ENCODE measurements at places on chromosomes 7 and 10. TPM values are rescaled to one million over a fixed set of nuclear protein-coding genes. Genes with fewer than 3 reads are reported as not detected.

DNA sequence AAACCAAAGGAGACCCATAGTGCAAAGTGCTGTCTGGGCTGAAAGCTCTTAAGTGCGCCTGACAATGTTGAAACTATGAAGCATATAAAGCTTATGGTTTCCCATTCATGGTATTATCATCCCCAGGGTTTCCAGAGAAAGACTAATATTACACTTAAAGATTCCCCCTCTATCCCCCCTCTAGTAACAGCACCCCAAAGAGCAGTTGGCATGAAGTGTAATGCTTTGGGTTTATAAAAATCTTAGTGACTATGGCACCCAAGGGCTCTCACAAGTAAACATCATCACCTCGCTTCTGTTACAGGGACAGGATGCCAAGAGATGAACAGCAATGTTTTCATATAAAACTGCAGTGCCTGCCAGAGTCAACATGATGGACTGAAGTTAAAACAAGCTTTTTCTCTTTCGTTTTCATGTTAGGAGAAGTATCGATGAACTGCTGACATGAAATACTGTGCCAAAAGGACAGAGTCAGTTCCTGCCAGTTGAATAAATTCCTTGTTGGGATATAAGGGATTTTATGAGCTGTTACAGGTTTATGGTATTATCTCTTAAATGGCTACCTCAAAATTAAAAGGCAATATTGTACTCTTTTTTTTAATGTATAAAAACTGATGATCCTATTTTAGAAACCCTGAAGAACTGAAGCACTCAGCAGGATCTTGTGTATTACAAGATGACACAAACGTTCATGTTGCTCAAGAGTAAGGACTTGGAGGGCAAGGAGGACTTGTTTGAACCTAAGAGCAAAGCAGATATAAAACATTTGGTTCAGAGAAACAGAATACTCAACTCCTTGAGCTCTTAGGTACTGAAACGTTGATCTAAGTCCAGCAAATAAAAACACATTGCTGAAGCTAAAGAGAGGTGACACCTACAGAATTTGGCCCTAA is 203.7 kb upstream of the IMMP2L start:
- H3K27me3 ChIP-seq = no peaks in the 10 kb centered on the region
- H3K4me1 ChIP-seq = no peaks in the 10 kb centered on the region
- H3K27ac ChIP-seq = no peak overlapping the region
- no peaks in the 10 kb centered on the region for H3K36me3 ChIP-seq

- no peak overlapping the region for H3K4me3 ChIP-seq
- H3K27me3 ChIP-seq = no peaks in the 10 kb centered on the region
- no peak for DNase-seq
- no peaks in the 10 kb centered on the region for H3K36me3 ChIP-seq
- H3K27ac ChIP-seq = no peak overlapping the region
Measured at GRCh38 chr10:123318516-123318915, 164.3 kb downstream of the BUB3 start.

- H3K27ac ChIP-seq = no peak overlapping the region
- H3K4me3 ChIP-seq = no peak overlapping the region
- H3K36me3 ChIP-seq = no peaks in the 10 kb centered on the region
- no peaks in the 10 kb centered on the region for H3K27me3 ChIP-seq
Measured at GRCh38 chr7:24816868-24817267, 59.6 kb upstream of the GSDME start.

DNA sequence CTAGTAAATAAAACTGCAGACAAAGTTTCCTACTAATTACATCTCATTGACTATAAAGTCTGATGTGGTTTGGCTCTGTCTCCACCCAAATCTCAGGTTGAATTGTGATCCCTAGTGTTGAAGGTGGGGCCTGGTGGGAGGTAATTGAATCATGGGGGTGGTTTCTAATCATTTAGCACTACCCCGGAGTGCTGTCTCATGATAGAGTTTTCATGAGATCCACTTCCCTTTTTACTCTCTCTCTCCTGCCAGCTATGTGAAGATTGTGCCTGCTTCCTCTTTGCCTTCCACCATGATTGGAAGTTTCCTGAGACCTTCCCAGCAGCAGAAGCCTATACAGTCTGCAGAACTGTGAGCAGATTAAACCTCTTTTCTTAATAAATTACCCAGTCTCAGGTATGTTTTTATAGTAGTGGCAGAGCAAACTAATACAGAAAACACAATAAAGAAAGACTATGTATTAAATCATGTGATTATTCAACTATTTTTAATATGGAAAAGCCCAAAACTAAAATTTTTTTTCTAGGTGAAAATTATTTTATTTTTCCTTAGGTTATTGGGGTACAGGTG is 232.1 kb downstream of the FZD1 start:
- no peak for DNase-seq
- no peaks in the 10 kb centered on the region for H3K4me1 ChIP-seq
- H3K27ac ChIP-seq = no peak overlapping the region
- no peak overlapping the region for H3K4me3 ChIP-seq
- H3K27me3 ChIP-seq = no peaks in the 10 kb centered on the region

GRCh38 chr7:151425670-151426440 is 14.1 kb downstream of the CRYGN start:
- peaks cover 25% of the 10 kb centered on the region for H3K4me1 ChIP-seq
- DNase-seq = no peak
- H3K27me3 ChIP-seq = no peaks in the 10 kb centered on the region
- H3K4me3 ChIP-seq = no peak overlapping the region
- peaks cover 3% of the 10 kb centered on the region for H3K36me3 ChIP-seq

GRCh38 chr7:138001529-138002095 is at the start of gene CREB3L2:
Gene CREB3L2 (minus strand): TSS chr7:138002086. CDS start chr7:138001705, 381 bp downstream.
- H3K4me1 ChIP-seq = peaks cover 40% of the 10 kb centered on the region
- peak; percentile 48 for DNase-seq
- H3K4me3 ChIP-seq = peak within 1 kb of the TSS; percentile 91
- H3K27ac ChIP-seq = peak within 1 kb of the TSS; percentile 90

DNA sequence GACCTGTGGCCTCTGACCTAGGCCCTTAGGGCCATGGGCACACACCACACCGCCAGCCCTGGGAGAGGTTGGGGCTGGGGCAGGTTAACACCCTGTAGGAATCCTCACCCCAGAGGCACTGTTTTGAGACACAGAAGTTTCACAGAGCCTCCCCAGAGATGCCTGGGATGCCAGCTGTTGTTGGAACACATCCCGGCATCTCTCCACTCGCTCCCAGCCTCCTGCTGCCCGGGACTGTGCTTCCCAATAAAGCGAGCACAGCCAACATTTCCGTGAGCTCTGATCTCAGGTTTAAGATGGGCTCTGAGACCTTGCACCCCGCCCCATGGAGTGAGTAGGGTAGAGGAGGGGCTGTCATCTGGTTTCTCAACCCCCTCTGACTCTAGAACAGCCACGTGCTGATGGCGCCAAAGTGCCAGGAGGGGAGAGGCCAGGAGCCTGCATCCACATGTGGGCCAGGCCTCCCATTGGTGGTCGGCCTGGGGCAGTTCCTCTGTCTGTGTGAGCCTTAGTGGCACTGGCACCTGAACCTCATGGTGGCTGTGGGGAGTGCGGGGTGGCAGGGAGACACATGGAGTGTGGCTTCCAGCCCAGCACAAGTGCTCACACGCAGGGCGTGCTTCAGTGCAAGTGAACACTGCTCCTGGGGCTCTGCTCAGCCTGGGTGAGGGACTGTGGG is 54.7 kb downstream of the RASGEF1A start:
- H3K27me3 ChIP-seq = no peaks in the 10 kb centered on the region
- no peaks in the 10 kb centered on the region for H3K36me3 ChIP-seq

GRCh38 chr10:96670786-96671185 is 49.5 kb downstream of the PIK3AP1 start:
- peak overlapping the region; percentile 50 for H3K27ac ChIP-seq
- DNase-seq = no peak
- no peaks in the 10 kb centered on the region for H3K27me3 ChIP-seq
- H3K4me1 ChIP-seq = peaks cover 18% of the 10 kb centered on the region
- H3K36me3 ChIP-seq = no peaks in the 10 kb centered on the region
- no peak overlapping the region for H3K4me3 ChIP-seq

GRCh38 chr10:94076325-94076841 is 82.7 kb downstream of the PLCE1 start:
- no peak overlapping the region for H3K4me3 ChIP-seq
- H3K27me3 ChIP-seq = no peaks in the 10 kb centered on the region
- H3K36me3 ChIP-seq = peaks cover 2% of the 10 kb centered on the region
- peaks cover 13% of the 10 kb centered on the region for H3K4me1 ChIP-seq
- no peak overlapping the region for H3K27ac ChIP-seq

GRCh38 chr10:70253878-70254765 is 20.9 kb upstream of the PPA1 start:
- no peak overlapping the region for H3K4me3 ChIP-seq
- H3K4me1 ChIP-seq = peaks cover 22% of the 10 kb centered on the region
- H3K27ac ChIP-seq = no peak overlapping the region
- H3K27me3 ChIP-seq = no peaks in the 10 kb centered on the region

- no peak overlapping the region for H3K27ac ChIP-seq
- no peaks in the 10 kb centered on the region for H3K27me3 ChIP-seq
- H3K4me1 ChIP-seq = peaks cover 5% of the 10 kb centered on the region
- DNase-seq = no peak
Measured at GRCh38 chr7:27843584-27844305, 103.8 kb downstream of the TAX1BP1 start.

DNA sequence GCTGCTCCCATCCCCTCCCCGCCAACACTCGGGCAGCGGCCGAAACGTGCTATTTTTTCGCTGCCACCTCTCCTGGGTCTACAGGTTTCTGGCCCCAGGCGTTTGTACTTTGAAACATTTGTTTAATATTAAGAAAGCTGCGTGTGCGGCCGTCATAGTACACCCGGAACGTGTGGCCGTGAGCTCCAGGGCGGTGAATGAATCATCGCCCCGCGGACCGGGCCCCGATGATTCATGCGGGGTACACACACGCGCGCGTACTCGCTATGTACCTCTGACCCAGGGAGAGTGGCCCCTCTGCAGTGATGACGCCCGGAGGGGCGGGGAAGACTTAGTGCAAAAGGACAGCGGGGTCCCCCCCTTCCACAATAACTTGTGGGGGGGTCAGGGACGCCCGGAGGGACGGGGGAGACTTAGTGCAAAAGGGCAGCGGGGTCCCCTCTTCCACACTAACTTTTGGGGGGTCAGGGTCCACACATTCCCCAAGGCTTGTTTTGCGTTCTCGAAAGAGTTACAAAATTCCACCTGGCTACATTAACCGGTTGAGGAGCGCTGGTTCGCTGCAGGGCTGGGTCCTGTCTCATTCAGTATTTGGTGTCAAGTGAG is 56.5 kb upstream of the PCGF5 start:
- H3K27me3 ChIP-seq = peaks cover 79% of the 10 kb centered on the region
- H3K4me1 ChIP-seq = peaks cover 8% of the 10 kb centered on the region
- no peak overlapping the region for H3K27ac ChIP-seq
- peak overlapping the region; percentile 81 for H3K4me3 ChIP-seq
- peaks cover 3% of the 10 kb centered on the region for H3K36me3 ChIP-seq

DNA sequence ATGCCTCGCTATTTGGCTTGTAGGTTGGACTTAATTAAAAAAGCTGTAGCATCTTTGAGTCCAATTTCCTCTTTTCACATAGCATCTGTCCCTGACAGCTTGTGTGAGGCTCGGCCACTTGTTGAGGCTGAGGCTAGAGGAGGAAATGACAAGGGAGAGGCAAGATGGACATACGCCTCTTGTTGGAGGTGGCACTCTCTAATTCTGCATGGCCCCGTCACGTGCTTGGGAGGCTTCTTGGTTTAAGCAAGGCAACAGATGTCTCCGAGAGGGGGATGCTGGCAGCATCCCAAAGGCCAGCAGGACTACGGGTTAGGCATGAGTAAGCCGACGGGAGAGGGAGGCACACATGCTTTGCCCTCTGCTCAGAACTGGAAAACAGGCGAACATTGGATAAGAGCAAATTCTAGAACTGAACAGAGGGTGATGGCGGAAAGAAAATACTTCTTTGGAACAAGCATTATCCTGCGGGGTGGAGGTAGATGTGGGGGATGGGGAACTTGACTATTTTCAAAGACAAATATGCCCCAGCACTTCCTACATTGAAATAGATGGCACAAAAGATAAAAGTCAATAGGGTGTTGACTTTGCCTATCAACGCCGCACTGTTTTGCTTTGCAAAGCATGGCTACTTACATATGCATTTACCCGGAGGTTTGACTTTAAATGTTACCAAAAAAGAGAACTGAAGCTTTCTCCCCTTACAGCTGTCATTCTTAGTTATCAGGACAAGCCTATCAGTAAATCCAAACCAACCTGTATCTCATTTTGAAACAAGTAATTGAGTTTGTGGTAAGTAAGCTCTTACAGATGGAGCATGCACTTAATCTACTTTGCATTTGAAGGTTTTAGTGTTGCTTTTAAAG is 94.8 kb downstream of the CHN2 start:
- no peak overlapping the region for H3K27ac ChIP-seq
- no peak for DNase-seq
- H3K4me3 ChIP-seq = no peak overlapping the region
- H3K4me1 ChIP-seq = peaks cover 11% of the 10 kb centered on the region

- peaks cover 12% of the 10 kb centered on the region for H3K4me1 ChIP-seq
- H3K4me3 ChIP-seq = no peak overlapping the region
- no peak overlapping the region for H3K27ac ChIP-seq
Measured at GRCh38 chr10:63866075-63866746, 345.0 kb downstream of the REEP3 start.

DNA sequence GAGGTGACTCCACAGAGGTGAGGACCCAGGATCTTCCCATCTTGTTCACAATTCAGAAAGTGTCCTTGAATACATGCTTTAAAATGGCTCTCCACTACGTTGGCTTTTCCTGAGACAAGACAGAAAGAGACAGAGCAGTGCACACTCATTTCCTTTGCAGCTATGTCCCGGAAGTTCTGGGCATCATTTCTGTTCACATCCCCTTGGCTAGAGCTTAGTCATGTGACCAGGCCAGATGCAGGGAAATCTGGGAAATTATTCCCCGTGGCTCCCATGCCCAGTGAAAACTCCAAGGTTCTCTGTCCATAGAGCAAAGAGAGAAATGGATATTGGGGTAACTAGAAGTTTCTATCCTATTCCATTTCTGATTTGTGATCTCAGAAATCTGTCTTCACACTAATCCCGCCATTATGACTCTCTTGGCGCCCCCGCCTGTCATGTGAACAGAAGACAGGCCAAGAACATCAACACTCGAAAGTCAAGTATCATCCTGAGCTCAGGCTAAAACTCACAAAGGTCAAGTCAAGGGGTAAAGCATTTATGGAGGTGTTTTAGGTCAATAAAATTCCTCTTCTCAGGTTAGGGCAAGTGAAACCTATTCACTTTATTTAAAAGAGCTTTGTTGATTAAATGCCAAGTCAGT is 251.4 kb upstream of the HABP2 start:
- H3K4me3 ChIP-seq = no peak overlapping the region
- peaks cover 40% of the 10 kb centered on the region for H3K4me1 ChIP-seq
- no peaks in the 10 kb centered on the region for H3K36me3 ChIP-seq
- DNase-seq = no peak
- H3K27ac ChIP-seq = no peak overlapping the region

PNLIP gene
- not detected for total RNA-seq

BTBD16 gene
- total RNA-seq = not detected

TAX1BP1 gene
- total RNA-seq = 44.4 TPM

CLDN3 gene
- total RNA-seq = not detected

GPR85 gene
- total RNA-seq = 1.6 TPM

CHN2 gene
- 15.4 TPM for total RNA-seq

Data from neural crest cell (in vitro differentiated cells).